ENCODE measurements at places on chromosomes 6 and 20. TPM values are rescaled to one million over a fixed set of nuclear protein-coding genes. Genes with fewer than 3 reads are reported as not detected.
A peak's percentile ranks its signal among the peaks of the same experiment; 100 is the strongest.

GRCh38 chr6:38973178-38974057, 75.2 kb upstream of the GLP1R start:
- H3K27me3 ChIP-seq, result peaks cover 82% of the 10 kb centered on the region
- H3K4me3 ChIP-seq, result no peak overlapping the region
- H3K36me3 ChIP-seq, result no peaks in the 10 kb centered on the region
- H3K27ac ChIP-seq, result no peak overlapping the region
- DNase-seq, result no peak

DNA sequence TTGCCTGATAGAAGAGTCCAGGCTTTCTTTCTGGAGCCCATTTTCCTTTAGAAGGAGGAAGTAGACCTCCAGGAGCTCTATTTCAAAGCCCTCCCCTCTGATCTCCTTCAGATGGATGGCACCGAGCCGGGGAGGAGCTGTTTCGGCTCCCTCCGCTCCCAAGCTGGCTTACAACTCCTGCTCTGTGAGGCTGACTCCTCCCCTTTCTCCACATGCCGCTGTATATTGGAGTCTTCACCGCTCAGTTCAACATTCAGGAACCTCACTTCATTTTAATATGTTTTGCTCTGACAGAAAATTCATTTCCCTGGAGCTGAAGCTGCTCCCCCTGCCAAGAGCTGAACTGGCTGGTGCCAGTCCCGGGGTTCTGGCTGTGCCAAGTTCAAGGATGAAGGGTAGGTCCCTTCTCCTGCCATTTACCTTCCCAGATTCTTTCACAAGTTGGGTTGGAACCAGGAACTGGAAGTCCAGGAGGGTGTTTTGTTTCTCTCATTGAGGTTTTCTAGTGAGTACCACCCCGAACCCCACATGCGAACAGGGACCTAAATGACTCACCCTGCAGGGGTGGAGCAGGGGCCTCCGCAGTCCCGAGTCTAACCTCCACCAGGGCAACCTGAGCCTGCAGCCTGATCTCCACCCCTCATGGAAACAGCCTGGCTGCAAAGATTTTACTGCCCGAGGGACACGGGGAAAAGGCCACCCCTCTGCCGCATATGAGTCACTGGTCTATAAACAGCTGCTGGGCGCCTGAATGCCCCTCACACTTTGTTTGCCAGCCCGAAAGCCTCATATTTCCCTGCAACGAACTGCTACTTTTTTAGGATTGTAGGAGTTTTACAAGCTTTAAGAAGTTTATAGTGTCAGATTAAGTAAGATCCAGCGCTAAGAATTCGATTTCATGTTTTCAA, 68.6 kb upstream of the FOXA2 start:
- no peak overlapping the region for H3K4me3 ChIP-seq
- H3K36me3 ChIP-seq, result no peaks in the 10 kb centered on the region

GRCh38 chr6:129842137-129842536, 19.0 kb downstream of the TMEM244 start:
- H3K4me3 ChIP-seq, result no peak overlapping the region
- DNase-seq, result no peak
- no peaks in the 10 kb centered on the region for H3K27me3 ChIP-seq
- no peaks in the 10 kb centered on the region for H3K4me1 ChIP-seq
- no peaks in the 10 kb centered on the region for H3K36me3 ChIP-seq

- H3K4me1 ChIP-seq, result peaks cover 5% of the 10 kb centered on the region
- H3K27me3 ChIP-seq, result peaks cover 2% of the 10 kb centered on the region
- DNase-seq, result no peak
- H3K4me3 ChIP-seq, result no peak overlapping the region
Observed at GRCh38 chr20:8291873-8292272, 159.8 kb downstream of the PLCB1 start.

The WDR46 gene
- total RNA-seq, result 46.2 TPM

The SLC13A3 gene
- 19.7 TPM for total RNA-seq

GRCh38 chr6:79373880-79374279, 139.4 kb upstream of the HMGN3 start:
- no peak overlapping the region for H3K4me3 ChIP-seq
- peaks cover 5% of the 10 kb centered on the region for H3K36me3 ChIP-seq
- DNase-seq, result no peak
- H3K4me1 ChIP-seq, result peaks cover 46% of the 10 kb centered on the region
- no peaks in the 10 kb centered on the region for H3K27me3 ChIP-seq

DNA sequence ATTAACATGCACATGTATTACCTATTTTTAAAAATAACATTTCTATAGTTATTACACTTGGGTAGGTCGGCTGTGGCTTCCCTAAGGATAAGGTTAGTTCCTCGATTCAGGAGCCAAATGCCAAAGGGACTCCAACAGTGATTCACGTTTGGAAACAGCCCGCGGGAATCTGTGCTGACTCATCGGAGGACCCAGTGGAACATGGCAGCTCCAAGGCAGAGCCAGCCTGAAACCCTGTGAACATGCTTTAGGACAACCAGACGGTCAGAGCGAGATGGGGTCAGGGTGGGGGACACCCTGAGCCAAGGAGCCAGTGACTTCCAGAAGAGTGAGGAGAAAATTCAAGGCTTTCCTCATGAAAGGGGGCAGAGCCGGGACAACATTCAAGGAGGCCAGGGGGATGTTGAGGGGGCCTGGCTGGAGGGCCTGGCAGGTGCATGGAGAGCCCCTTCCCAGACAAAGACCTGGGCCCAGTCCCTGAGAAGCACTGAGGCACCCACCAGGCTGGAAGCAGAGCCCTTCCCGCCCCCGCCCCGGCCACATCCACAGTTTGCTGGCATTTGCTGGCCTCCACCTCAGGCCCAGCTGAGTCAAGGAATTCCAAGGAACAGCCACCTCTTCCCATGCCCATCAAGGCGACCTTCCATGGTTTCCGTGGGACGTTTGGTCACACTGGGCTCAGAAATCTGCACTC, 133.2 kb downstream of the SNX5 start:
- H3K4me1 ChIP-seq, result peaks cover 12% of the 10 kb centered on the region
- H3K27me3 ChIP-seq, result no peaks in the 10 kb centered on the region
- DNase-seq, result no peak
- H3K4me3 ChIP-seq, result no peak overlapping the region
- H3K27ac ChIP-seq, result peak overlapping the region; percentile 83

DNA sequence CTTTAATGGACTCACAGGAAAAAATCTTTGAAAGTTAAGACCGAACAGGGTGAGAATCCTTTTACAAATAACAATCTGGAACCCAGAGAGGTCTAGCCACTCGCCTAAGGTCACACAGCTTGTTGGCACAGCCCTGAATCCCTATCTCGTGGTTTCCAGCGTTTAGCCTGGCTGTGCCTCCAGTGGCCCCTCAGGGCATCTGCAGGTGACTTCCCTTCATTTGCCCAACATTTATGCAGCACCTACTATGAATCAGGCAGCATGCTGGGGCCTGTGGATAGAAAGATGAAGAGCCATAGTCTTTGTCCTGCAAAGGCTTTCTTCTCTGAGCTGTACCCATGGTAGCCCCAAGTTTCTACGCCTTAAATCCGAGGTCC, 2.6 kb upstream of the NR2E1 start:
- H3K4me1 ChIP-seq, result peaks cover 40% of the 10 kb centered on the region
- peaks cover 99% of the 10 kb centered on the region for H3K27me3 ChIP-seq
- no peak overlapping the region for H3K27ac ChIP-seq
- H3K36me3 ChIP-seq, result no peaks in the 10 kb centered on the region
- DNase-seq, result no peak

The OLIG3 gene
- total RNA-seq, result 0.27 TPM

GRCh38 chr6:32637219-32637880, at the start of gene HLA-DQA1:
TSS of gene HLA-DQA1 (plus strand) at chr6:32637406. CDS start at chr6:32637459, 53 bp downstream.
- no peak within 1 kb of the TSS for H3K27ac ChIP-seq
- H3K36me3 ChIP-seq, result no peaks in the 10 kb centered on the region
- H3K4me3 ChIP-seq, result no peak within 1 kb of the TSS
- H3K4me1 ChIP-seq, result peaks cover 2% of the 10 kb centered on the region
- DNase-seq, result no peak
- peaks cover 4% of the 10 kb centered on the region for H3K27me3 ChIP-seq

The TDRD6 gene
- total RNA-seq, result 0.51 TPM

GRCh38 chr20:60485012-60485760, 527.0 kb downstream of the CDH26 start:
- H3K27me3 ChIP-seq, result peaks cover 3% of the 10 kb centered on the region
- no peak overlapping the region for H3K27ac ChIP-seq
- no peak for DNase-seq
- no peaks in the 10 kb centered on the region for H3K36me3 ChIP-seq

DNA sequence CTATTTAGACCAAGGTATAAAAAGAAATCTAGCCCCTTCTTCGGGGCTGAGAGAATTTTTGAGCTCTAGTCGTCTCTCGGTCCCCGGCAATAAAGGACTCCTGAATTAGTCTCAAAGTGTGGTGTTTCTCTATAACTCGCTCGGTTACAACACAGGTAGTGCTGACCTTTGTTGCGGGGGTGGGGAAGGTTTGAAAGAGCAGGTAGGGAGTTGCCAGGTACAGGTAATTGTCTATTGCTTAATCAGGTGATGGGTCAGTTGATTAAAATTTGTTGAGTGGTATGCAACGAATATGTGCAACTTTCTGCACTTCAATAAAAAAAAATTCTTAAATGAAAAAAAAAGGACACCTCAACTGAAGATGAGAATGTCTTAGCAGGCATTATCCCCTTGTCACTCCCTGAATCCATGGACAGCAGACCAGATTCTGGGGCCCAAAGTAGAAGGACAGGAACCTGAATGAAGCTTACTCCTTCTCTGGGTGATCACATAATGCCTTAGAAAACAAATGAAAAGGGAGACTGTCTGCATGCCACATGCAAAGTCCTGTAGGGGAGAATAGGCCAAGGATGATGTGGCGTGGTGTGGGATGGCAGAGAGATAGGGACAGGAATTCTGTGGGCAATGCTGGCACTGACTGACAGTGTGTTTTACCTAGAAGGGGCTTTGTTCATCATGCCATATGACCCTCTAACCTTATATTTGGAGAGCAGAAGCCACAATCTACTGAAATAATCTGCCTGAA, 157.6 kb upstream of the OLIG3 start:
- no peak for DNase-seq
- H3K36me3 ChIP-seq, result peaks cover 8% of the 10 kb centered on the region
- H3K27ac ChIP-seq, result peak overlapping the region; percentile 55
- peaks cover 28% of the 10 kb centered on the region for H3K4me1 ChIP-seq
- H3K4me3 ChIP-seq, result no peak overlapping the region

DNA sequence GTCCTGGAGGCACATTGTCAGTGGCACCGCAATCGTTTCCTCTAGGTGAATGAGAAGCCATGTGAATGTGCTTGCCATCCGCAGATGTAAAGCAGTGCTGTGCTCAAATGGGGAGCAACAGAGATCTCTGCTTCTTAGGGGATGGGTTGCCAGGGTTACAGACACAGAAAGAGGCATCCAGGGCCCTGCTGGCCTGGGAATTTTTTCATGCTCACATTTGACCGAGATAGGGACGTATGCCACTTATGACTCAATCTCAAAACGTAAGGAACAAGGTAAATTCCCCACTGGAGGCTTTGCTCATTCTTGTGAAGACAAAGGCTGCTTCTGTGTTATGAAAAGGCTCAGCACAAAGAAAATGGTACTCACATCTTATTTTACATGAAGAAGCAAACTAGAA, 11.0 kb downstream of the C6orf118 start:
- no peak overlapping the region for H3K4me3 ChIP-seq
- no peaks in the 10 kb centered on the region for H3K36me3 ChIP-seq
- DNase-seq, result no peak
- H3K27ac ChIP-seq, result no peak overlapping the region
- peaks cover 12% of the 10 kb centered on the region for H3K27me3 ChIP-seq
- no peaks in the 10 kb centered on the region for H3K4me1 ChIP-seq
